LoVo (cell line): ENCODE measurements at places on chromosomes 2 and 18.
A peak's percentile ranks its signal among the peaks of the same experiment; 100 is the strongest.

- DNase-seq = no peak
Observed at GRCh38 chr2:112876971-112877361, 34.0 kb upstream of the IL37 start.

DNA sequence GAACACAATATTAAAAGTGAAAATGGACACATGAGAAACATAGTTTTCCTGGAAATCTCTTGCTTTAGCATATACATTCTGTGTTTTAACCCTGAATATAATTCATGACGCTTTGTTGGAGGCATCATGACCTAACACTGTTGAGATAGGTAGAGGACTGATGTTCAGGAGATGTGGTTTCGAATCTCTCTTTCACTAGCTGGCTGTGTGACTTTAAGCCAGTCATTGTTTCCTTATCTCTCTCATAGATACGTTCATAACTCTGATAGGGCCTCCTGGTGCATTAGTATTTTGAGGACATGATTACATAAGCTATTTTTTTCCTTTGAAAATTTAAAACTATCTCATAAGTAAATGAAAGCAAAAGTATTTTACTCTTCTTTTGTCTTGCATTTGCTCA is 179.0 kb upstream of the DTNA start:
- no peak for DNase-seq

GRCh38 chr2:168731616-168732015 is 70.8 kb upstream of the NOSTRIN start:
- DNase-seq = no peak

DNA sequence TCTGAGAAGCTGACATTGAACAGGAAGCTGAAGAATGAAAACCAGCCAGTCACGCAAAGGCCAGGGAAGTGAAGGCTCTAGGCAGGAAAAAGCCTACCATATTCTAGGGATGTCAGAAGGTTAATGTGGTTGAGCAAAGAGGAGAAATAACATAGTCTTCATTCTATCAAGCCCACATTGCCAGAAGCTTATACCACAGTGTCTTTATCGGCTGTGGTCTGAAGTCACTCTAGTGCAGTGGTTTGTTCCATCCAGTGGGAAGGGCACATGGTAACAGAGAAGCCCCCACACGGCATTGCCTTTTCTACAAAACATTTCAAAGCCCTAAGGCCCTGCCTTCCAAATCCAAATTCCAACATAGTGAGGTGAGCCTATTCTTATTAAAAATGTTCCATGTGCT is 311.3 kb downstream of the TNS1 start:
- no peak for DNase-seq

GRCh38 chr2:235594041-235594440 is 100.2 kb downstream of the AGAP1 start:
- DNase-seq = peak; percentile 76

DNA sequence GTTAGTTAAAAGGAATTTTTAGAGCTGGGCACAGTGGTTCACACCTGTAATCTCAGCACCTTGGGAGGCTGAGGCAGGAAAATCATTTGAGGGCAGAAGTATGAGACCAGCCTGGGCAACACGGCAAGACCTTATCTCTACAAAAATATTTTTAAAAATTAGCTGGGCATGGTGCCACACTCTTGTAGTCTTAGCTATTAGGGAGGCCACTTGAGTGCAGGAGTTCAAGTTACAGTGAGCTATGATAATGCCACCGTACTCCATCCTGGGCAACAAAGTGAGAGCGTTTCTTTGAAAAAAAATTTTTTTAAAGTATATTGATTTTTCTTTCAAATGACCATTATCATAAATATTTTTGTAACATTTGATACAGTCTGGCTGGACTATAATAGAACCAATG is 93.6 kb upstream of the FAM117B start:
- DNase-seq = no peak

GRCh38 chr2:238850091-238850490 is 2.2 kb downstream of the TWIST2 start:
- DNase-seq = no peak

GRCh38 chr2:85160966-85161960 is 28.1 kb downstream of the TCF7L1 start:
- DNase-seq = no peak

DNA sequence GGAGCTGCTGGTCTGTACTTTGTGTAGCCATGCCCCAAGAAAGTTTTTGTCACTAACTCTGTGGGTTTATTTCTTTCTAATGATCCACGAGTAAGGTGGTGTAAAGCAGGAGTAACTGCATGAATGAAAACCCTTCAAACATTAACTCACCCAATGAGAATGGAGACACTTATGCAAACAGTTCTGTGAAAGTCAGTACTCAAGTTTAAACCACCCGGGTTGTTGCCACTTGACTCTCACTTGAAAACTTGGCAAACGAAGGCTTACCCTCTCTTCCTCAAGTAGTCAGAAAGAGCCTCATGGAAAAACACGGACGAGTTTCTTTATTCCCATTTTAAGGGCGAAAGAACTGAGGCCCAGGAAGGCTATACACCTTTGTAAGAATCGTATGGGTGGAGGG is 117.5 kb downstream of the MMADHC start:
- DNase-seq = no peak

GRCh38 chr2:20642055-20642971 is 8.6 kb downstream of the HS1BP3 start:
- DNase-seq = peak; percentile 59
